CD8-positive, alpha-beta memory T cell (primary cell): ENCODE measurements at places on chromosomes 16 and 17.

GRCh38 chr16:25063865-25064264 is 47.7 kb upstream of the LCMT1 start:
- DNase-seq, result no peak

GRCh38 chr17:63140255-63140654 is 174.2 kb downstream of the TANC2 start:
- DNase-seq, result no peak

DNA sequence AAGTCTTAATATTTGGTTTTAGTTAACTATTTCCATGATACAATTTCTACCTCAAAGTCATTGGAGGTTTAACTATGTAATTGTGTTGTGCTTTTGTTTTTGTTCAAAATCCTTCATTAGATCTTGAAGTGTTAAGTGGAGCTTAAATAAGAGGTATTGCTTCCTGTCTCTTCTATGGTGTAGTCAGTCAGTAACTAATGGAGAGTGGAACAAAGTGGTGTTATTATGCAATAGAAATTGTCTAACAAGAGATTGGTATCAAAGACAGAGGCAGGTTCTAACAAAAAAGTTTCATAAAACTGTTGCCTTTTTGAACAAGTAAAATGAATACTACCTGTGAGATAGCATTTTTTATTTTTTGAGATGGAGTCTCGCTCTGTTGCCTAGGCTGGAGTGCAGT is 45.2 kb downstream of the GRB7 start:
- DNase-seq, result no peak

DNA sequence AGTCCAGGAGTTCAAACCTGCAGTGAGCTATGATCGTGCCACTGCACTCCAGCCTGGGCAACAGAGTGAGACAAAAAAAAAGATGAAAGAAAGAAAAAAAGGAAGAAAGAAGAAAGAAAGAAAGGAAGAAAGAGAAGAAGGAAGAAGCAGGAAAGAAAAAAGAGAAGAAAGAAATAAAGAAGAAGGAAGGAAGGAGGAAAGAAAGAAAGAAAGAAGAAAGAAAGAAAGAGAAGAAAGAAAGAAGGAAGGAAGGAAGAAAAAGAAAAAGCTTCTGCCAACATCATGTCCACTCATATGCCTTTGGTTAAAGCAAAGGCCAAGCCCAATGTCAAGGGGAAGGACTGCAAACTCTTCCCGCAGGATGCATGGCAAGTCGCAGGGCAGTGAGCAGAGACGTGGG is 143.2 kb downstream of the IRX3 start:
- no peak for DNase-seq

DNA sequence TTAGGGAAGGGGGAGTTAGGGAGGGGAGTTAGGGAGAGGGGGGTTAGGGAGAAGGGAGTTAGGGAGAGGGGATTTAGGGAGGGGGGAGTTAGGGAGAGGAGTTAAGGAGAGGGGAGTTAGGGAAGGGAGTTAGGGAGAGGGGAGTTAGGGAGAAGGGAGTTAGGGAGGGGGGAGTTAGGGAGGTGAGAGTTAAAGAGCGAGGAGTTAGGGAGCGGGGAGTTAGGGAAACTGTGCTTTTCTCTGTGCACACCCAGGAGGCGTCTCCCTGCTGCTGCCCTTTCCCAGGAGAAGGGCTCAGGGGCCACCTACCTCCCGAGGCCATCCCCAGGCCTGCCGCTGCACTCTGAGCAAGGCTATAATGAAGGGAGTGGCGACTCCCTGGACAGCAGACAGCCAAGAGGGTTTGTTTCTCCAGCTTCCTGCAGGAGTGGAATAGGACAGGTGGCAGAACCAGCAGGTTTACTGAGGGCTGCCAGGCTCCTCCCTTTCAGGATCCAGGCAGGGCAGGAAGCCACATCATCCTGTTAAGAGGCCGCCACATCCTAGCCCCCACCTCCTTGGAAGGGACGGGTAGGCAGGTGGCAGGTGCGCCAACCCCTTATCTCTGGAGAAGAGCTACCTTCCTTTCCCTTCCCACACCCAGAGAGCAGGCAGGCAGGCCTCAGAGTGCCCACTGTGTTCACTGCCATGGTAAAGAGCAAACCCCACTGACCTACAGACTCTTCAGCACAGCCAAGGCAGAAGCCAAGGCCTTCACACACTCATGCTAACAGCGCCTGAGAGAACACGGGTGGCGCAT is 4.3 kb downstream of the CANT1 start:
- no peak for DNase-seq

GRCh38 chr16:23679986-23680336 is 1.3 kb downstream of the PLK1 start:
- no peak for DNase-seq
